ENCODE measurements at places on chromosomes 1 and 21.

DNA sequence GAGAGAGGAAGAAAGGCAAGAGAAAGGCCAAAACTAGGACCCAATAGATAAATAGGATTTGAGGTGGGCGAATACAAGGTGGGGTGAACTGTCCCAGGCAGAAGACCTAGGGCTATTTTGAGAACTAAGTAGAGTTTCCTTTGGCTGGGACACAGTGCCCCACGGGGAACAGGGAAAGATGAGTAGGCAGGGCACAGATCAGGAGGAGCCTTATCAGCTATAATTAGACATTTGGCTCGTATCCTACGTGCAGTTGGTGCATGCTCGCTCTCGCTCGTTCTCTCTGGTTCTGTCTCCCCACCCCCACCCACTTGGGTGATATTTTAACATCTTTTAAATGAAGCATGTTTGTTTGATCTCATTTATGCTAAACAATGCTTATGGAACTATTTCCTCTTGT, 235.0 kb upstream of the JUN start:
- DNase-seq = no peak

GRCh38 chr1:69739251-69739605, 171.5 kb downstream of the LRRC7 start:
- DNase-seq = no peak

- DNase-seq = no peak
Measured at GRCh38 chr1:54405898-54406293, 298 bp downstream of the SSBP3 start.

DNA sequence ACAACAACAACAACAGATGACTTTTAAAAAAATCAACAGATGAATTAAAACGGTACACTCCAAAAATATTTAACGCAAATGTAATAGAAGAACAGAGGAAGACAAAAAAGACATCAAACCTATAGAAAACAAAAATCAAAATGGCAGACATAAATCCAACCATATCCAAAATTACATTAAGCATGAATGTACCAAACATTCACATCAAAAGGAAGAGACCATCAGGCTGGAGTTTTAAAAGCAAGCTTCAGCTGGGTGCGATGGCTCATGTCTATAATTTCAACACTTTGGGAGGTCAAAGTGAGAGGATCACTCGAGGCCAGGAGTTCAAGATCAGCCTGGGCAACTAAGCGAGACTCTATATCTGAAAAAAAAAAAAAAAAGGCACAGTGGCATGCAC, 116.2 kb downstream of the SMYD3 start:
- no peak for DNase-seq

DNA sequence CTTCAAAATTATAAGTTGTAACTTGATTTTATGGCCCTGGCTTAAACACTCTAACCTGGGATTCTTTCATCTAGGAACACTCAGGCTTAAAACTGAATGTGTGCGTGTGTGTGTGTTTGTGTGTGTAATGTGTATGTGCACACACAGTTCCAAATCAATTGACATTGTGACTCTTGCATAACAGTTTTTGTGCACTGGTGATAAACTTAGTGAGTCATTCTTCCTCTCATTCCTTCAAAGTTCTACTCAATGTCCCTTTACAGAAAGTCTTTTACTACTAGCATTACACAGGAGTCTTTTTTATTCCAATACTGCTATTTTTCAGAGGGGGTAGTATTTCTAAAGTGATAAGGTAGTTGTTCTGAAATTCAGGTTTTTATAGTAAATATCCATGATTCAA, 943.6 kb downstream of the KCNT2 start:
- DNase-seq = no peak

DNA sequence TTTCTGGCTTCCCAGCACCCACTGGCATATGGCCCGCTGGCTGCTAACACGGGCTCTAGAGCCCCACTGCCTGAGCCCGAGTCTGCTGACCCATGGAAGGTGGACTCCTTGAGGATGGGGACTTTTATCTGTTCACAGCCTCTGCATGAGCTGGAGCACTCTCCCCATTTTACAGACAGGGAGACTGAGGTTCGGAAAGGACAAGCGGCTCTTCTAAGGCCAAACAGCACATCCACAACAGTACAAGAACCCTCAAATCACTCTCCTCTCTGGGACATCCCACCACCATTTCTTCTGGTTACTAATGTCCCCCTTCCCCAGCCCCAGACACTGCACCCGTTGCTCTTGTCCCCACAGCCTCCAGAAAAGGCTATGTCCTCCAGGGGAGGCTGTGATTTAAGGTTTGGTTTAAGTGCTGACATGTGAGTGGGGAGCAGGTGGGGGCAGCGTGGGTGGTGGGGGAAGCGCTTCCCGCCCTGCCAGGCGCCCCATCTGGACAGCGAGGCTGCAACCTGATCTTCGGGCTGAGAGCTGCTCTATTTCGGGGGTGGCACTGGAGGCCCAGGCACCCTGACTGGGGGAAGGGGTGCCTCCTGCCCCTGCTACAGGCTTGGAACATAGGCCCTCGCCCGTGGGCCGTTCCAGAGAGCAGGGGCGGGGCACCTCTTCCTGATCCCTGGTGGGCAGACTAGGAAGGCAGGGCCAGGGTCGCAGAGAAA, 104.8 kb upstream of the WNT4 start:
- DNase-seq = no peak

DNA sequence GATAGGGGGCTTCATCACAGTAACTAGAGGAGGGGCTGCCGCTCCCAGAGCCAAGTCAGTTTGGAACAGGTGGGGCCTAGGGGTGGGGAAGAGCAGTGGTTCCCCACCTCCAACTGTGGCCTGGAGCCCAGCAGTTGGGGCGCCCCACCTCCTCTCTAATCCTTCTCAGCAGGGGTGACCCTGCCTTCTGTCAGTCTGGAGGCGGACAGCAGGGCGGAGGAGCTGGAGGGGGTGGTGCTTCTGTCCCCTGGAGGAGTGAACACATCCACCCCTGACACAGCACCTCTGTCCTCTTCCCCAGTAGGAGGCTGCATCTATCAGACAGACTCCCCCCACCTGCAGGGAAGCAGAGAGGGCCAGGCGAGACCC, 73.8 kb downstream of the MRPL37 start:
- no peak for DNase-seq

GRCh38 chr1:218383681-218384080, 38.5 kb downstream of the TGFB2 start:
- DNase-seq = no peak

DNA sequence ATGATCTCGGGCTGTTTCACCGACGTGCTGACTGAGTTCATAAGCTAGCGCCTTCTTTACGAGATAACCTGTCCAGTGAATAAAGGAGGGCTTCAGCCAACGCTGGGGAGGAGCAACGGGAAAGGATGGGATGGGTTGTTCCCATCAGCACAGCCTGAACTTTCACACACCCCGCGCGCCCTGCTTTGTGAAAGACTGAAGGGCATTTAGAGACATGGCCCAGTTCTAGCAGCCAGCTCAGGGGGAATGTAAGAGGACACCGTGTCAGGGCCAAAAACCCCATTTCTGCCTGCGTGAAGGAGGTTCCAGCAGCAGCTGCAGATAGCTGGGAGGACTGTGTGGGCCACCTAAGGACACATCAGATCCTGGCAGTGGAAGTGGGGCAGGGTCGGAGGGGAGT, 255.1 kb upstream of the RAB4A start:
- DNase-seq = no peak

GRCh38 chr1:15703562-15703961, 19.4 kb downstream of the PLEKHM2 start:
- DNase-seq = no peak

- peak; percentile 36 for DNase-seq
Measured at GRCh38 chr1:16048573-16049189, 5.1 kb downstream of the CLCNKB start.

DNA sequence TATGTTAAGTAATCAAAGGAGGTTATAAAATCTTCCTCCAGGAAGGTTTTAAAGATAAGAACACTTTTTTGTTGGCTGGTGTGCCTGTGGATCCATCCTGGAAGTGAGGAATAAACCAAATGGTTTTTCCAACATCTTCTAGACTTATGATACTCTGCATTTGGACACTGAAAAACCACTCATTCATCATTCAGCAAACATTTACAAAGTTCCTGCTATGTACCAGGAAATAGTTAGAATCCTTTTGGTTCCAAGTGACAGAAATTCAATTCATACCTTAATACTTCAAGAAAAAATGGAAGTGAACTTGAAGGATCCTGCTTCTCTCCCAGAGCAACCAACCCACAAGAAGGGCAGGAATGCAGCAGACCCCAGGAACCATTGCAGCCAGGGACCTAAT, 39.6 kb upstream of the PIGC start:
- no peak for DNase-seq

DNA sequence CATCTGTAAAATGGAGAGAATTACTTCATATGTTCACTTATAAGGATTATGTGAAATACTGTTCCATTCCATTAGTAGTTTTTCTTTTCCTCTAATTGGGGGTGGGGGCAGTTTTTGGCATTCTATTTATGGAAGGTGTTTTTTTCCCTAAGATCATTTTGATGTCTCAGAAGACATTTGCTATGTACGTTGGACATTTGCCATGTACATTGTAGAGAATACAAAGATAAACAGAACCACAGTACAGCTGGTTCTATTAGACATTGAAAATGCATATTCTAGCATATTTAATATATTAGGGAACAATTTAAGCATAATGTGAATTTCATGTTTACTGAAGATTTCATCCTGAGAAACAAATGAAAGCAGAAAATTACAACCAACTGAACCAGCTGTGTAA, 98.5 kb downstream of the PTBP2 start:
- DNase-seq = no peak

DNA sequence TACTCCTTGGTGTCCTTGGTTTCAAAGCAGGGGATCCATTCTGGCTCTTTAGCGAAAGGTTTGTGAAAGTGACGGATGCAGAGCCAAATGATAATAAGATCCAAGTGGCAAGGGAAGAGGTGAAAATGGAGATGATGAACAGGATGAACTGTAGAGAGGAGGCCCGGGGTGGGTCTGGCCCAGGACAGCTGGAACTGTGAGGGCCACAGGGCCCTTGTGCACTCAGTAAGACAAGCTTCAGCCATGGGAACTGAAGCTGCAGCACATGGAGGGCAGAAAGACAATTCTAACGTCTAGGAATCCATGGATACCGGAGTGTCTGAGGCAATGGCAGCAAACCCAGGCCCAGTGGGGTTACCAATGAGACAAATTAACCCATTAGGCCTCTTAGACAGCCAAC, 4.8 kb downstream of the KCNA2 start:
- no peak for DNase-seq

GRCh38 chr1:37714226-37714625, 21.9 kb downstream of the CDCA8 start:
- DNase-seq = no peak

- no peak for DNase-seq
Measured at GRCh38 chr1:163657719-163658118, 336.0 kb downstream of the NUF2 start.

Measured in SK-N-DZ (cell line).